ENCODE measurements at places on chromosomes 5 and 9.

GRCh38 chr9:8074713-8075286, 275.2 kb upstream of the DMAC1 start:
- no peak for DNase-seq

GRCh38 chr5:125487231-125487630, 740.8 kb upstream of the ZNF608 start:
- DNase-seq: no peak

DNA sequence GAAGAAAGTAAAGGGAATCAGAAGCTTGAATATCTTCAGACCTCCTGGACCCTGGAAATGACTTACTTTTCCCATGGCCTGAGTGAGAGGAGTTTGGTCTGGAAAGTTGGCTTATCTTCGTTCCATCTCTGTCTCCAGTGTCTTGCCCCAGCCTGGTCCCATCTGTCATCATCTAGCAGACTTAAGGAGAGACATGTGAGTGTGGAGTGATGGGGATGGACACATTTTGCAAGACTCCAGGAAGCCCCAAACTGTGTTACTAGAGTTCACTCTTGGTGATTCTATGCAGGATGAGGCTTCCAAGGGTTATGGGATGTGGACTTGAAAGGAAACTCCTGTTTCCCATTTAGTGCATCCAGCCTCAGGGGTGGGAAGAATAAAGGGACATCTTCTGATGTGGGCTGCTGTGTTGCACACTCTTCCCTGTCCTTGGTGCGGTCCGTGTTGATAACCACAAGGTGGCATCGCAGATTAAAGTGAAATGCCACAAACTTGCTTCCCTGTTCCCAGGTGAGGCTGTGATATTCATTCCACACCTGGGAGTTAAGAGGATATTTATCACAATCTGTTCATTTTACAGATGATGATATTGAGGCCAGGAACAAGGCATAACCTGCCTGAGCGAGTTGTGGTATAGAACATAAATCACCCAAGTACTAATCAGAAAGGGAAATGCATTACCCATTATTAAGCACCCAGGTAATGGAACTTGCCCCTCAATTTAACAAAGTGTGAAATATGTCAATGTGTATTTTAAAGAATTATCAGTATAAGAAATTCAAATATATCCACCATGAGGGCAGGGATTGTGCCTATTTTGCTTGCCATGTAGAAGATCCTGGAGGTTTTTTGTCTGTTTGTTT, 269.9 kb upstream of the PAPPA start:
- DNase-seq: no peak

- DNase-seq: no peak
Observed at GRCh38 chr5:131496400-131496713, 138.7 kb downstream of the RAPGEF6 start.

DNA sequence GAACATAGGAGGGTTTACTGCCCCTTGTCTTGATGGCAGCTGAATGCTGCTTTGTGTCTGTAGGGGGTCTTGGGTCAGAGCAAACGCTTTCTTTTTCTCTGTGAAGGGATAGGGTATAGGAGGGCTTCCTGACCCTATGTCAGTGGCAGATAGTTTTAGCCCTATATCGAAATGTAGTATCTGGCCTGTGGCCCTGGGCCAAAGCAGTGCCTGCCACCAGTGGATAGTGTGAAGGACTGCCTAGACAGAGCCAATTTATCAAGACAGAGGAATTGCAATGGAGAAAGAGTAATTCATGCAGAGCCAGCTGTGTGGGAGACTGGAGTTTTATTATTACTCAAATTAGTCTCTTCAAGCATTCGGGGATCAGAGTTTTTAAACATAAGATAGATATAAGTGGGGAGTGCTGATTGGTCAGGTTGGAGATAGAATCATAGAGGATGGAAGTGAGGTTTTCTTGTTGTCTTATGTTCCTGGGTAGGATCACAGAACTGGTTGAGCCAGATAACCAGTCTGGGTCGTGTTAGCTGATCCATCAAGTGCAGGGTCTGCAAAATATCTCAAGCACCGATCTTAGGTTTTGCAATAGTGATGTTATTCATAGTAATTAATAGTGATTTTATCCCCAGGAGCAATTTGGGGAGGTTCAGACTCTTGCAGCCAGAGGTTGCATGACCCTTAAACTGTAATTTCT, 178.5 kb downstream of the GDNF start:
- no peak for DNase-seq

DNA sequence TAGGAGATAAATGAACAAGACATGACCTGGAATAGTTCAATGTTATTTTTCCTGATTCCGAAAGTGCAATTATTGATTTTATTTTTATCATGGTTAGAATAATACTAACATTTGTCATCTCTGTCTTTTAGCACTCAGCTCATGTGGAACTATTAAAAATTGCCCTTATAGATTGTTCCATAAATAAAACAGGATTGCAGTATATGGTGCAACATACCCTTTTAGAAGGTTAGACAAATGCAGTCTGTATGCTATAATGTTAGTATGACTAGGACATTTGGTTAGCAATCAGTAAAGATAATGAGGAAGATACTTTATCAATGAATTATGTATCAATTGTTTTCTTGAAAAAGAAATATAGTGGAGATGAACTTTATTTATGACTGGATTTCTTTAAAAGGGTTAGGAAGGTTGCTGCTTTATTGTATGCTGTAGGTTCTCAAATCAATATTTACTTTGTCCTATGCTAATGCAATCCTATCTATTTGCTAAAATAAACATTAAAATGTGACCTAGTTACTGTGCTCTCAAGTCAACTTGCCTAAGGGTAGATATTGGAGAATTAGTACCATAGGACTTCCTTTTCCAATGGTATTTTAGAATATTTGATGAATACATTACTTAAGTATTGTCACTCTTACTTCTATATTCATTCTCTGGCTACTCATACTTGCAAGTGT, 348.9 kb upstream of the ISL1 start:
- DNase-seq: no peak

GRCh38 chr5:43729846-43730478, 127.0 kb downstream of the NNT start:
- DNase-seq: no peak

- DNase-seq: no peak
Observed at GRCh38 chr5:138128334-138128733, 10.9 kb downstream of the NME5 start.

DNA sequence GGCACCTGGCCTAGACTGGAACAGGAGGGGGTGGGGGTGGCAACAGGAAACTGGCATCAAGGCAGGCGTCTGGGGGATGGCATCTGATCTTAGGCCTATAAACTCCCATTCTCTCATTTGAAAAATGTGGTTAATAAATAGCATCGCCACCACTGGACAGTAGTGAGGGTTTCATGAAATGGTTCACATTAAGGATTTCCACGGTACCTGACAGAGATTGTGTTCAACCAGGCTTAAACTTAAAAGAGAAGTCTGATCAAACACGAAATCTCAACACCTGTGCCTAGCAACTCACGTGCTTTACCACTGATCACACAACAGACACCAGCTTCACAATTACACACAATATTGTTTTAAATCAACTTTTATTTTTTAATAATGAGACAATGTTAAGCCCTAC, 3.0 kb downstream of the DENND1A start:
- no peak for DNase-seq

GRCh38 chr5:147801461-147801860, 18.9 kb upstream of the JAKMIP2 start:
- DNase-seq: no peak

- no peak for DNase-seq
Observed at GRCh38 chr9:101381833-101382342, 2.9 kb downstream of the BAAT start.

DNA sequence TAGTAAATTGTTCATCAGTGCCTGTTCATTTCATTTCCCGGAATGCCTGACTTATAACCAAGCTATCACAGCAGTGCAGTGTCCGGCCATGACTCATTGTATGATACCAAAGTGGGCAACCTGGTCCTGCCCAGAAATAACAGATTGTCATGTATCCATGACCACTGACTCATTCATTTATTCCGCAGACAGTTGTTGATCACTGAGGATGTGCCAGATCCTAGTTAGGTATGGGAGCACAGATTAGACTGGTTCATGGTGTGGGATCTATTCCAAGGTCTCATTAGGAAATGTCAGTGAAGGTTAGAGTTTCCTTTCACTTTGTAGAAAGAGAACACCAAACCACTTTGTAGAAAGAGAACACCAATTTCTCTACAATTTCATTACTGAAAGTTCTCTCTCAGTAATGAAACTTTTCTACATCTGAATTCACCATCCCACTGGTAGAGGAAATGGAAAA, 8.7 kb downstream of the NREP start:
- DNase-seq: no peak

DNA sequence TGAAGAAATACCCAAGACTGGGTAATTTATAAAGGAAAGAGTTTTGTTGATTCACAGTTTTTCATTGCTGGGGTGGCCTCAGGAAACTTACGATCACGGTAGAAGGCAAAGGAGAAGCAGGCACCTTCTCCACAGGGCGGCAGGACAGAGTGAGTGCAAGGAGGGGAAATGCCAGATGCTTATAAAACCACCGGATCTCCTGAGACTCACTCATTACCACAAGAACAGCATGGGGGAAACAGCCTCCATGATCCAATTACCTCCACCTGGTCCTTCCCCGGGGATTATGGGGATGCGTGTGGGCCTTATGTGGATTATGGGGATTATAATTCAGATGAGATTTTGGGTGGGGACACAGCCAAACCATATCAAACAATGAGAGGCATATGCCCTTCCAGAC, 18.5 kb upstream of the RORB start:
- no peak for DNase-seq

DNA sequence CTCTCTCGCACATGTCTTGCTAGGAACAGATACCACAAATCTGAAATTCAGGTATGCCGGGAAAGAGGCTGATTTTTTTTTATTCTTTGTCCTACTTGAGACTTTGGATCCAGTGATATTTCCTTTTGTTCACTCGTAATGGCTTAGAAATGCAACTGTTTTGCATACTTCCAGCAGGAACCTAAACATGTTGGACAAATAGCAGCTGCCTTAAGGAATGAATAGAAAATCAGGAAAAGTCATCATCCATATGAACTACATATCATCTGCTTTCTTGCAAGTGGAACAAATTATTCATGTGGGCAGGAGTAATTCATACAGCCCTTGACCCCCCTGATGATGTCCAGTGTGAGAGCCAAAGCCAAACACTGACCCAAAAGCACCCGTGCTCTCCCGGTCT, 17.4 kb downstream of the TTC39B start:
- DNase-seq: no peak

GRCh38 chr5:14983666-14984441, 112.3 kb upstream of the ANKH start:
- DNase-seq: no peak

DNA sequence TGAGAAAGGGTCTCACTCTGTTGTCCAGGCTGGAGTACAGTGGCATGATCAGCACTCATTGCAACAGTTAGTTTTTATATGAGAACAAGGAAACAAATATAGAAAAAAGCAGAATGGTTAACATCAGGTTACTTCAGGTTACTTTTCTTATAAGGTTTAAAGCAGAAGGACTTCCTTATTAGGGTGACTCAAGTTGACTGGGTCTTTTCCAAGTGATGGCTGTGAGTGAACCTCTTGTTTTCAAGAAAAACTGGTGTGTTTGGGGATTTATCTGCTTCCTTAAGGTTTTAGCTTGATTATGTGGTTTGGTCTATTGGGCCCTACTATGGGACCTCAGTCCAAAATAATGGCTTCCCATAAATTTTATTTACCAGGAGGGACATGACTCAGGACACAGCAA, 99.2 kb downstream of the ARRDC3 start:
- no peak for DNase-seq

- no peak for DNase-seq
Observed at GRCh38 chr9:7536310-7536939, 263.2 kb downstream of the DMAC1 start.

GRCh38 chr9:93677048-93677571, 100.7 kb downstream of the PHF2 start:
- DNase-seq: no peak

DNA sequence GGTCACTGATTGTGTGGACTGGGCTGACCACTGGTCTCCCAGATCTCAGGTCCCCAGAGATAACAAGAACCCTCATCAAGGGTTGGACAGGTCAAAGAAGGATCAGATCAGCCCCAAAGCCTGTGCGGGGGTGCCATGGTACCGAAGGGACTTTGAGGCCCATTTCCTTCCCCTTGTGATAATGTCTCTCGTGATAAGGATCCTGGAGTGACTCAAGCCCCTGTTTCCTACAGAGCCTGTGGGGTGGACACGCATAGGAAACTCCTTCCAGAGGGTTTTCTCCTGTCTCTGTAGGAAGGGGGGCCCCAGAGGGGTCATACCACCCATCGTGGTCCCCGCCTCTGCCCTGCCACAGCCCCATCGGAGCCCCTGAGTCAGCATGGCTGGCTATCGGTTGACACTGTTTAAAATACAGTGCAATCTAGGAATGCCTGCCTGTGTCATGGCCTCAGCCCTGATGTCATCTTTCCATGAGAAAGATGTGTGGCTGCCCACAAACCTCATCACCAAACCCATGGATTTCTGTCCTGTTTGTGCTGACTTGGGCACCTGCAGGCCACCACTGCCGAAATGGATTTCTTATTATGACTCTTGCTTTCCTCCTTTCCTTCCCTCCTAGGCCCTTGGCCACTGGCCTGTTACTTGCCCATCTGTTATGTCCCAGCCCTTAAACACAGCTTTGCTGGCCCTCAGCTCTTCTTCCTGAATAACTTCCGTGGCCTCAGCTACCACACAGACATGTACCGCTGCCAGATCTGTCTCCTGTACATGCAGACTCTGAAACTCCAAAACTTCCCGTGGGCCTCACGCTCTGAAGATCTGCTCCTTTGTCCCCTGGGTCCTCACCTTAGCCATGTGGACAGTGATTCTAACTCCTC, 2.9 kb upstream of the CSF2 start:
- DNase-seq: no peak

- no peak for DNase-seq
Observed at GRCh38 chr5:9698125-9698826, 68.1 kb upstream of the TAS2R1 start.

DNA sequence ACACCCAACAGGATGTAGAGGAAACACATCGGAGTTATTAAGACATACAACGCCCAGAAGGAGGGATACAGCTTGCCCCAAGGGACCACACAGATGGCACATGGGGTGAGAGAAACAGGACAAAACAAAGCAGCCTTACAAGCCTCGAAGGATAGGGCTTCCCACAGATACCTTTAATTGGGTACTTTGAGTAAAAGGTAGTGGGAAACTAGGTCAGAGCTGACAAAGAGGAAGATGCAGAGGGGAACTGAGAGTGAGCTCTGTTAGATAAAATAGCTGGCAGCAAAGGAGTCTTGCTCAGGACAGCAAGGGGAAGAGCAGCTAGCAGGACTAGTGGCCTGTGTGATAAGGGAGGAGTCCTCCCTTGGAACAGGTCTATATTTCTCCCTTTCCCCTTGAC, 48.2 kb downstream of the OTP start:
- DNase-seq: no peak

DNA sequence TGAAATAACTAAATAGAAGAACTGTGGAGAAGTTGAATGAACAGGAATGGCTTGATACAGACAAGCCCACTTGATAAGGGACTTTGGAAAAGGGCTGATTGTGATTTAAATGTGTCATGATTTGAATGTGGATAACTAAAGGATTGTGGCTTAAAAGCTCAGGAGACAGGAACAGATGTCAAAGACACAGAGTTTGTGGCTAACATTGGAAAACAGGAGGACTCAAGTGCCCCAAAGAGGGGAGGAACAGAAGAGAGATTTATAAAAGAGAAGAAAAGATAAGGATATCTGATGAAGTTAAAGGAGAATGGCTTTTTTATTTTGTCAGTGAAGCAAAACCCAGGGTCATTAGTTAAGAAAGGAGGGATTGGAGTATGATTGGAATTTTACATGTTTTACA, 124.2 kb upstream of the TRPM3 start:
- DNase-seq: no peak
